ENCODE measurements at places on chromosomes 3 and 15. TPM values are rescaled to one million over a fixed set of nuclear protein-coding genes. Genes with fewer than 3 reads are reported as not detected.

- H3K27ac ChIP-seq = peak overlapping the region; percentile 95
- peaks cover 31% of the 10 kb centered on the region for H3K4me1 ChIP-seq
- H3K36me3 ChIP-seq = no peaks in the 10 kb centered on the region
- DNase-seq = no peak
- no peak overlapping the region for H3K4me3 ChIP-seq
These were observed 217.1 kb upstream of the KCNMB2 start for GRCh38 chr3:178318941-178319816.

- DNase-seq = peak; percentile 87
- H3K36me3 ChIP-seq = no peaks in the 10 kb centered on the region
- H3K4me1 ChIP-seq = no peaks in the 10 kb centered on the region
These were observed 228.7 kb downstream of the MBNL1 start for GRCh38 chr3:152497457-152497856.

GRCh38 chr3:28124882-28125281 lies 116.5 kb upstream of the CMC1 start:
- H3K27ac ChIP-seq = no peak overlapping the region
- H3K36me3 ChIP-seq = no peaks in the 10 kb centered on the region
- H3K4me3 ChIP-seq = no peak overlapping the region
- H3K27me3 ChIP-seq = no peaks in the 10 kb centered on the region
- no peaks in the 10 kb centered on the region for H3K4me1 ChIP-seq
- DNase-seq = no peak

DNA sequence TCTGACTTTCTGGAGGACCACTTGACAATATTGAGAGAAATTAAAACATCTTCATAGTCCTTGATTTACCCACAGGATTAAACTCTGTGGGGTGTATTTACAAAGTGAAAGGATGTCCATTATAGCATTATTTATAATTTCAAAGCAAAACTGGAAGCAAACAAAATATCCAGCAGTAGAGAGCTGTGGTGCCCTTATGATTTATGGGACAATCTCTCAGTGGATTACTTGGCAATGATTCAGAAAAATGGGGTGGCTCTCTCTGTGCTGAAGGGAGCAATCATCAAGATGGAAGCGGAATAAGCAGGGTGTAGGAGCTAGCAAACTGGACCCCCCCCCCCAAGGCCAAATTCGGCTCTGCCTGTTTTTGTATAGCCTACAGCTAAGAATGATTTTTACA lies 9.0 kb downstream of the PPCDC start:
- no peak for DNase-seq
- no peak overlapping the region for H3K4me3 ChIP-seq
- H3K4me1 ChIP-seq = peaks cover 21% of the 10 kb centered on the region
- H3K27me3 ChIP-seq = no peaks in the 10 kb centered on the region
- no peak overlapping the region for H3K27ac ChIP-seq

DNA sequence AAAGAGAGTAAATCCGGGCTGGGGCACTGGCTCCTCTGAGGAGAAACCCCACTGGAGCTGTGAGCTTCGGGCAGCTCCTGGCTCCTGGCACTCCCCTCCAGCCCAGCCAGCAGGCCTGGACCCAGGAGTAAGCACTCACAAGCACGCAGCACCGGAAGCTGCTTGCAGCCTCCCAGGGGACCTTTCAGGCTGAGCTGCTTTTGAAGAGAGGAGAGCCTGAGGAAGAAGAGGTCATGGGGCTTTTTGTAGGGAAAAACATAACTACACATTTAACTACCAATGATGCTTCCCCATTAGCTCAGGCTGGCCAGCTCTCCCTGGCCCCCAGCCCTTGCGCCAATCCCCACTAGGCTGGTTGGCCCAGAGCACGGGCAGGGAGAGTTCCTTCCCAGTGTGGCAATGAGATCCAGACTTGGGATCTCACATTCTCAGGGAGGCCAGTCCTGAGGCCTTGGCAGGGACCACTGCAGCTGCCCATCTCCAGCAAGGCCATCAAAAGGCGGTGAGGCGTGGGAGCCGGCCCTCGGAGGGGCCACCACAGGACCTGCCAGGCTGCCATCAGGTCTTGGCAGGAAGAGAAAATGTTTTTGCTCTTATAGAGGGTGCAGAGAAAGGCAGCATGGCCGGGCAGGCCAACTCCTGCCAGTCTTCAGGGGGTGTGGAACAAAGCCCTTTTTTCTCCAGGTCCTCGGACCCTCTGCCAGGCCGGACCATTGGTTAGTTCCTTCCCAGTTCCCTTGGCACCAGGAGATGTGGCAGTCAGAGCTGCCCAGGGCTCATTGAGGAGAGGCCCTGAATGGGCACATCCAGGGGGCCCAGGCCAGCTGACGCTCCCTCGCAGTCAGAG lies 41.5 kb upstream of the MFGE8 start:
- no peaks in the 10 kb centered on the region for H3K4me1 ChIP-seq
- H3K4me3 ChIP-seq = no peak overlapping the region
- DNase-seq = peak; percentile 90
- no peaks in the 10 kb centered on the region for H3K27me3 ChIP-seq
- no peaks in the 10 kb centered on the region for H3K36me3 ChIP-seq

Gene SPESP1
- total RNA-seq = not detected

Gene SLC38A3
- total RNA-seq = 9.5 TPM

Gene FBXO40
- 7.3 TPM for total RNA-seq

Gene CACNA1D
- 66.7 TPM for total RNA-seq

Gene CCDC12
- 43.9 TPM for total RNA-seq

Gene SOX2
- not detected for total RNA-seq

Data from cardiac muscle cell (in vitro differentiated cells and primary cell).